Calu3 (cell line): ENCODE measurements at places on chromosomes 7 and 10. TPM values are rescaled to one million over a fixed set of nuclear protein-coding genes. Genes with fewer than 3 reads are reported as not detected.

ELAPOR2 gene
- total RNA-seq, result 0.68 and 0.83 TPM in 2 replicates

SPDYE8 gene
- total RNA-seq, result not detected in 2 replicates

ETV1 gene
- total RNA-seq, result 44.4 and 45.9 TPM in 2 replicates

CDHR1 gene
- total RNA-seq, result not detected in 2 replicates

C10orf143 gene
- total RNA-seq, result 0.50 and 0.78 TPM in 2 replicates

AGR3 gene
- total RNA-seq, result 8.4 and 11.0 TPM in 2 replicates

AKR1D1 gene
- not detected in 2 replicates for total RNA-seq

CALHM2 gene
- total RNA-seq, result 0.45 and 0.81 TPM in 2 replicates

NEUROG3 gene
- not detected in 2 replicates for total RNA-seq

CDK14 gene
- total RNA-seq, result 29.4 and 31.4 TPM in 2 replicates

TECTB gene
- total RNA-seq, result not detected in 2 replicates

SYCE1 gene
- total RNA-seq, result not detected in 2 replicates

SLC18A3 gene
- total RNA-seq, result not detected in 2 replicates

CALML5 gene
- total RNA-seq, result not detected in 2 replicates

BRAT1 gene
- total RNA-seq, result 56.2 and 59.6 TPM in 2 replicates

AGAP6 gene
- total RNA-seq, result 14.5 and 19.2 TPM in 2 replicates
